Epithelial cell of umbilical artery (primary cell): ENCODE measurements at places on chromosomes 7 and 10. TPM values are rescaled to one million over a fixed set of nuclear protein-coding genes. Genes with fewer than 3 reads are reported as not detected.

ZSCAN25 gene
- 9.4 and 10.4 TPM in 2 replicates for total RNA-seq

UMAD1 gene
- total RNA-seq: 4.9 and 13.8 TPM in 2 replicates

CHCHD1 gene
- total RNA-seq: 32.8 and 37.4 TPM in 2 replicates

CRHR2 gene
- not detected in 2 replicates for total RNA-seq

TMEM236 gene
- under 0.01 and 0.15 TPM in 2 replicates for total RNA-seq

CPVL gene
- not detected in 2 replicates for total RNA-seq

SEMA3C gene
- total RNA-seq: 2.6 and 5.9 TPM in 2 replicates

CPA2 gene
- total RNA-seq: not detected in 2 replicates

LYZL2 gene
- not detected in 2 replicates for total RNA-seq

SEMA4G gene
- 0.30 and 0.65 TPM in 2 replicates for total RNA-seq

PVRIG gene
- total RNA-seq: not detected in 2 replicates

CHPF2 gene
- 50.2 and 54.6 TPM in 2 replicates for total RNA-seq

TAS2R41 gene
- not detected in 2 replicates for total RNA-seq

TMEM176B gene
- total RNA-seq: not detected in 2 replicates

IGF2BP3 gene
- total RNA-seq: 129 and 161 TPM in 2 replicates

TIMM23 gene
- total RNA-seq: 108 and 130 TPM in 2 replicates

PNLIP gene
- not detected in 2 replicates for total RNA-seq

OR6V1 gene
- total RNA-seq: not detected in 2 replicates

PSD gene
- total RNA-seq: under 0.01 and 0.46 TPM in 2 replicates

FGFR2 gene
- total RNA-seq: 0.30 and 0.32 TPM in 2 replicates

PRF1 gene
- total RNA-seq: not detected in 2 replicates

COL28A1 gene
- total RNA-seq: not detected in 2 replicates

LIPJ gene
- total RNA-seq: not detected in 2 replicates

WDR91 gene
- 1.9 and 2.7 TPM in 2 replicates for total RNA-seq

ZSWIM8 gene
- total RNA-seq: 27.6 and 29.0 TPM in 2 replicates

RBP3 gene
- total RNA-seq: not detected in 2 replicates

FKBP6 gene
- not detected in 2 replicates for total RNA-seq

KCNH2 gene
- total RNA-seq: under 0.01 and 0.15 TPM in 2 replicates

LIPM gene
- not detected in 2 replicates for total RNA-seq

PLEKHS1 gene
- total RNA-seq: not detected in 2 replicates

LANCL2 gene
- 13.5 and 19.2 TPM in 2 replicates for total RNA-seq

GOT1 gene
- 27.2 and 34.4 TPM in 2 replicates for total RNA-seq

GRID2IP gene
- not detected in 2 replicates for total RNA-seq

LRRC4 gene
- 0.32 and 0.61 TPM in 2 replicates for total RNA-seq

RAMP3 gene
- total RNA-seq: not detected in 2 replicates

CAMK2B gene
- 0.15 and 1.6 TPM in 2 replicates for total RNA-seq

CFAP69 gene
- 1.2 and 1.6 TPM in 2 replicates for total RNA-seq

PLXDC2 gene
- total RNA-seq: under 0.01 and 0.15 TPM in 2 replicates

DYNC1I1 gene
- under 0.01 and 1.8 TPM in 2 replicates for total RNA-seq

NACAD gene
- total RNA-seq: under 0.01 and 0.32 TPM in 2 replicates

GNG11 gene
- total RNA-seq: 171 and 334 TPM in 2 replicates

LLCFC1 gene
- not detected in 2 replicates for total RNA-seq

AQP1 gene
- total RNA-seq: 3.6 and 9.3 TPM in 2 replicates

SH2D4B gene
- under 0.01 and 0.30 TPM in 2 replicates for total RNA-seq

SPAM1 gene
- total RNA-seq: not detected in 2 replicates

MKX gene
- total RNA-seq: under 0.01 TPM in 1 of 2 replicates, not detected in the other

MRLN gene
- not detected in 2 replicates for total RNA-seq

PAPOLB gene
- total RNA-seq: under 0.01 and 0.15 TPM in 2 replicates

EGR2 gene
- total RNA-seq: 0.32 TPM in 1 of 2 replicates, not detected in the other

PNLIPRP1 gene
- total RNA-seq: not detected in 2 replicates
